HT-29 (cell line): ENCODE measurements at places on chromosomes 3 and 15. TPM values are rescaled to one million over a fixed set of nuclear protein-coding genes. Genes with fewer than 3 reads are reported as not detected.

DNA sequence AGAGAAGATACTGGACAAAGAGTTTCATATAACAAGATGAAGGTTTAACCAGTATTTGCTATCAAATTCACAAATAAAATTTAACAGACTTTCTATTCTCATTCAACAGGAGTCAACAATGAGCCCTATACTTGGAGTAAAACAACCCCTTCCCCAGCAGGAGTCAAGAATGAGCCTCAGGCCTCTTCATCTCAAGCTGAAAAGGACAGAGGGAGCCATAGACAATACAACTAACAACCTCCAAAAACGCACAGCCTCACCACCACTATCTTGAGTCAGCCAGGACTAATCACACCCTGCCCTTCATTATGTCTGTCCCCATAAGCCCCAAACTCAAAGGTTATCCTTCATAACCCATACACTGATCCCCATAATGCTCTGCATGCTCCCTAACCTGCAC, 36.4 kb downstream of the ETFA start:
- no peak for DNase-seq

ACSBG1 gene
- 1.4 and 3.6 TPM in 2 replicates for total RNA-seq

GRCh38 chr3:113791381-113791780, 44.5 kb downstream of the ATP6V1A start:
- no peak for DNase-seq

DNA sequence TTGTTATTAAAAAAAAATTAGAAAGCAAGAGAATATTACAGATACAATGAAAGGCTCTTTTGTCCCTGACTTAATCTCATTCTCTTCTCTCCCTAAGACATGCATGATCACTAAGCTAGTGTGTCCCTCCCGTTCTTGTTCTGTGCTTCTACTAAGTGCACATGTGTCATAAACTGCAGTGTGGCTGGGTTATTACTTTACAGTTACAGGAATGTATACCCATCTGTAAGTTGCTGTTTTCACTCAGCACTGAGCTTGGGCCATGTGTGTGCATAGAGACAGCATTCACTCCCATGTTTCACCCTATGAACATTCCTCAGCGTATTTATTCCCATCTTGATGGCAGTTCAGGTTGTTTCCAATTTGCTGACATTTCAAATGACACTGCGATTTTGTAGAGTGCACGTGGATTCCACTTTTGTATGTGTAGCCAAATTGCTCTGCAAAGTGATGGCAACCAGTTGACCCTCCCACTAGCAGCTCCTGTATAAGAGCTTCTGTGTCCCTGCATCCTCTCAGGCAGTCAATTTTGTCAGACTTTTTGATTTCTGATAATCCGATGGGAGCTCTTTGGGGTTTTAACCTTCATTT, 145.8 kb upstream of the UBE2E1 start:
- DNase-seq: no peak

GRCh38 chr3:31039145-31039544, 144.7 kb upstream of the GADL1 start:
- DNase-seq: no peak

- DNase-seq: no peak
Observed at GRCh38 chr3:160980740-160981139, 124.4 kb downstream of the B3GALNT1 start.

DNA sequence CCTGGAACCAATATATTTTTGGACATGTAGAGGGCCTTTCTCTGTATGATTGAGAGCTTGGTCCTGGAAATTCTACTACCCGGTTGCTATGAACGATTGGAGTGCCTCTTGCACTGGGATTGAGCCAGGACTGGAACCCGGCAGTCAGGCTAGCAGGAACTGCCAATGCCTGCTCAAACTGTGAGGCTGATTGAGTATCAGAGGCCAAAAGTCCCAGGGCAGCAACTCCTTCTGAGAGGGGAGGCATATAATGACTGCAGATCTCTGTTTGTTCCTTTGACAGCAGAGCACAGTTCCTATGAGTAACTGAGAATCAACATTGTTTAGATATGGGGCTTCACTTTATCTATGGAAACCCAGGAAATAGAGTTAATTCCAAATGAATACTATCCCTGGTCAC, 12.9 kb downstream of the IQCH start:
- no peak for DNase-seq
